Endothelial cell (in vitro differentiated cells): ENCODE measurements at places on chromosomes 3 and 15.

GRCh38 chr3:42273361-42273760, 7.4 kb upstream of the CCK start:
- DNase-seq, result no peak

GRCh38 chr3:129180461-129180860, 3.2 kb downstream of the CNBP start:
- no peak for DNase-seq

GRCh38 chr15:47964229-47964628, 156.6 kb upstream of the SLC24A5 start:
- DNase-seq, result no peak

- no peak for DNase-seq
Observed at GRCh38 chr15:52306270-52306669, 10.7 kb upstream of the MYO5C start.

GRCh38 chr3:194268654-194269512, 82.2 kb downstream of the CPN2 start:
- no peak for DNase-seq

DNA sequence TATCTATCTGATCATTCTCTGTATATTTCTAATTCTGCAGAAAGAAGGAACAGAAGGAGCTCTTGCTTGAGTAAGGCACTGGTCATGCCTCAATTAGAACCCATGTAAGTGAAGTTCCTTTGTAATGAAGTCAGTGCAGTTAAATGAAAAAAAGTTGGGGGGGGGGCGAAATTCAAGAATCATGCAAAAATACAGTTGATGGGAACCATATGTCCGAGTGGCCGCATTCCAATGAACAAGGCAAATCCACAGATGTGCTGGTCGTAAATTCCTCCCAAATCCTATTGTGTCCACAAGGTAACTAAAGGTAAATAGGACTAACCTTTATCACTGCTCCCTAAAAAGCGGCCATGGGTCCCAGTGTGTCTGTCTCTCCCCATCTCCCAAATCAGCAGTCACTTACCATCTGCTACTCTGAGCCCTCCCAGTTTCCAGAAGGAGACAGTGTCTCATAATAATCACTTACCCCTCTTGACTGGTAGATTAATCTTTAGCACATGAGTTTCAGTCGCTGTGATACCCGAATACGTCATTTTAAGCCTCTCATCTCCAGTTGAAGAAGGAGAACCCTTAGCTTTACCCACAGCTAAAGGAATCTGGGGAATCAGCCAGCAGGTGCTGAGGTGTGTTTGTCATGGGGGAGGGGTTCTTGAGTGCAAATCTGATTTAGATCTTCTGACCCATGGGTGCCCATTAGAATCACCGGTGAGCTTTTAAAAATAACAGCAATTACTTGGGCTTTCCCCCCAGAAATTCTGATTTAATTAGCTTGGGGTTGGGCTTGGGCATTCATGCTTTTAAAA, 56.3 kb upstream of the EPHB3 start:
- no peak for DNase-seq

GRCh38 chr15:70035051-70035718, 62.5 kb downstream of the TLE3 start:
- no peak for DNase-seq
